Activated CD8-positive, alpha-beta memory T cell treated with anti-CD3 and anti-CD28 coated beads, Interleukin-2, amount 50 U/mL, for 48 hours (primary cell): ENCODE measurements at places on chromosomes 1 and 21.
A peak's percentile ranks its signal among the peaks of the same experiment; 100 is the strongest.

DNA sequence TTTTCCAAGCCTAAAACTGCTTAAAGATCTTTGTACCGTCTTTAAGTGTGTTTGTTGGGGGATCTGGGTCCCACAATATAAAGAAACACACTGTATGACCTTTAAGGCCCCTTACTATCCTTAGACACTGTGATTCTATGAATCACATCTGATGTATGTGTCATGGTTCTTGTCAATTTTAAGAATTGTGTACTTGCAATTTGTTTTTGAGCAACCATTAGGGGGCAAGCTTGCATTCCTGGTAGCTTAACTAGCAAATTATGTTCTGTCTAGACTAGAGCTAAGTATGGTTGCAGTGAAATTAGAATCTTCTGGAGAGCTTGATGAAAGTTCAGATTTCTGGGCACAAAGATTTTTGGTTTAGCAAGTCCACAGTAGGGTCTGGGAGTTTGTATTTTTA lies 219.5 kb downstream of the TPR start:
- no peak for DNase-seq

DNA sequence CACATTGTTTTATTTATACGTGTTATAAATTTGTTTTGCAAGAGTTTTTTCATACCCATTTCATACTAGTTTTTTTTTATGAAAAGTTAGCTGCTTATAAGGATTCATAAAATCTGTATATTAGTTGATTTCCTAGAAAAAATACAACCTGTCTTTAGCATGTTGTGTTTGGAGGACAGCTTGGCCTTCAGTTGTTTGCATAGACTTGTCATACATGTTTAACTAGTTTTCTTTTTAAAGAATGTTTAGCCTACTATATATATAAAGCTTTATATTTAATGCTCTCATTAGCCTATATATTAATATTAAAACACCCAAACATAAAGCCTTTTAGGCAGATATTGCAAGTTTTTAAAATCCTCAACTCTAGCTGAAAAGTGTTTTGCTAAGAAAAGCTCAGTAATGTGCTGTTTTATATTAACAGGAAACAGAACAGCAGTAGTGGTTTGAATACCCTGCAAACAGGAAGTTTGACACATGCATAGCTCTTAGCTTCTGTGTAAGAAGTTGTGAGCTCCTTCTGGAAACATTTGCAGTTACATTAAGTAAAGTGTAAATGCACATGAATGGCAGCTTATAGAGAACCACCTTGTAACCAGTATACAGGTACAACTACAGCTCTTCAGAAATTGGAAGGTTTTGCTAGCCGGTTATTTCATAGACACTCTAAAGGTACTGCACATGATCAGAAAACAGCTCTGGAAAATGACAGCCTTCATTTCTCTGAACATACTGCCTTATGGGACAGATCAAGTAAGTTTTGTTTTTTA lies at the start of gene PRKACB:
TSS of gene PRKACB (plus strand) at position 476 of the 770 bp plus-strand sequence. CDS start at position 567, 91 bp downstream.
- DNase-seq = no peak

DNA sequence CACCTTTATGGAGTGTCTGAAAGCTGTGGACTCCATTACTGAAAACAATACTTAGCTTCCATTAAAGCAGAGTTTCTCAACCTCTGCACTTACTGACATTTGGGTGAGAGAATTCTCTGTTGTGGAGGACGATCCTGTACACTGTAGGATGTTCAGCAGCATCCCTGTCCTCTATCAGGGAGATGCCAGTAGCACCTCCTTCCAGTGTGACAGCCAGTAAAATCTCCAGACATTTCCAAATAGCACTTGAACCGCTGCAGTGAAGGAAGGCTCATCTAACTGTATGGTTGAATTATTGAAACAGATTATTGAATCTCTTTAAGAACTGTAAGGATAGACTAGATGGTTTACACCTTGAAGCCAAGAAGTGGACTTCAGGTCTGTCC lies 3.1 kb downstream of the PRDM2 start:
- no peak for DNase-seq

- DNase-seq = no peak
Measured at GRCh38 chr1:231183639-231184590, 22.1 kb downstream of the TRIM67 start.

- DNase-seq = no peak
Measured at GRCh38 chr21:34619841-34620665, 5.1 kb upstream of the RCAN1 start.

DNA sequence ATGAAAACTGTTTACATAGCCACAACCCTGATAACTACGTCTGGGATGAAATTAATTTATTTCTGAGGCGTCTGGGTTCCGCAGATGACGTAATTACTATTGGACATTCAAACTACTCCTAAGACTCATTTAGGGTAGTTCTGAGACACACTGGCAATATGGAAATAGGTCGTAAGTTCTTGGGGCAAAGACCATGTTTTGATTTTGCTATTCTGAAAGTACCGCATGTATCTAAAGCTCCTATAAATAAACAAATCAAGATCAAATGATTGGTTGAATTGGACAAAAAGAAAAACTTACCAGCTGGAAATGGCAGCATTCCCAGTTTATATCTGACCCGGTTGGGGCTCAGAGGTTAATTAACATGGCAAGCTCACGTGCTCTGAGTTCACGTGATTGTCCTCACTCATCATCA lies 74.3 kb downstream of the DHRS3 start:
- DNase-seq = no peak

- no peak for DNase-seq
Measured at GRCh38 chr1:110648417-110648816, 26.3 kb downstream of the KCNA3 start.

- no peak for DNase-seq
Measured at GRCh38 chr1:81313289-81313688, 487.4 kb upstream of the ADGRL2 start.

- no peak for DNase-seq
Measured at GRCh38 chr1:21662426-21663247, 6.5 kb downstream of the RAP1GAP start.

DNA sequence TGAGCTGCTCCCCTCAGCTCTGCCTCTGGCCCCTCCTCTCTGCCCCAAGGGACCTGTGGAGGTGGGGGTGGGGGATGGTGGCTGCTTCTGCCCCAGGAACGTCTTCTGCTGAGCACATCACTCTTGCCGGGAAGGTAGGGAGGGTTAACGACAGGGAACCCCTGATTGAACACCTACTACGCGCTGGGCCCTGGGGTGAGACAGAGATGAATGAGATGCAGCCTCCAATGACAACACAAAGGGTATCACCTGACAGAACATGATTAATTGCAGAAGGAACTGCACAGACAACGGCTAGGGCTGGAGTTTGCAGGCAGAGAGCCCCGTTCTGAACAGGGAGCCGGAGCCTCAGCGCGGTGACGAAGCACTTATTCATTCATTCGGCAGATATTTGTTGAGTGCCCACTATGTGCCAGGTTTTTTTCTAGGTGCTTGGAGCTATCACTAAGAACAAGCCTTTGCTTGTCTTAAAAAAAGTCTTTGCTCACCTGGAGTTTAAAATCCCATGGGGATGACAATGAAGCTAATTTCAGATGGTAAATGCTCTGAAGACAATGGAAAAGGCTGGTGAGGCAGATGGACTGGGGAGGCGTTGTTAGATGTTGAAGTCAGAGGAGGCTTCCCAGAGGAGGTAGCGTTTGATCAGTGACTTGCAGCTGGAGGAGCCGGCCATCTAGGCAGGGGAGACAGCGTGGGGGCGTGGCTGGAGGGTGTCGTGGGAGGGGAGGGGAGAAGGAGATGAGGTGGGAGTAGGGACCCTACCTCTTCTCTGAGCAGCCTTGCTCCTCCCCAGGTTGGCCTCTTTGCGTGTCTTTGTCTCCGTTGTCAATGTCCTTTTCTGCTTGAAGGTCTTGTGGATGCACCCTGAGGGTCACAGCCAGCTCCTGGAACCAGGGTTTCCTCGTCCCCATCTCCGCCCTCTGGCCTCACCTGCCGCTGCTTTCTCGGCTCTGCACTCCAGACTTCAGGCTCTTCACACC lies 103.1 kb upstream of the CSF3R start:
- DNase-seq = no peak

- DNase-seq = no peak
Measured at GRCh38 chr1:222616525-222616924, 1.4 kb upstream of the MIA3 start.

DNA sequence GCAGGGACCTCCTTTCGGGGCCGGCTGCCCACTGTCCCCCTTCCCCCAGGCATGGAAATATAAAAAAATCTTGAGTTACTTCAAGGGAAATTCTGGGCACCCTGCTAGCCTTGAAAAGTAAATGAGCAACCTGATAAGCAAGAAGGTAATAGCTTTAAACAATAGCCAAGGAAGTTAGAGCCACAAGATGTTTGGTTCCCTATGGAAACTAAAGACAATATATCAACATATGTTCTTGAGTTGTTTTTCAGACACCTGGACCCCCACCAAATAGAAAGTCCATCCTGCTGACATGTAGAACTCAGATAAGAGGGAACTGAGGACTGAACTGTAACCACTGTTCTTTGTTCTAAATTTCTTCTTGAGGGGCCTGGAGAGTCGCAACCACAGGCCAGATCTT lies 19.3 kb upstream of the SLC35A3 start:
- DNase-seq = no peak

DNA sequence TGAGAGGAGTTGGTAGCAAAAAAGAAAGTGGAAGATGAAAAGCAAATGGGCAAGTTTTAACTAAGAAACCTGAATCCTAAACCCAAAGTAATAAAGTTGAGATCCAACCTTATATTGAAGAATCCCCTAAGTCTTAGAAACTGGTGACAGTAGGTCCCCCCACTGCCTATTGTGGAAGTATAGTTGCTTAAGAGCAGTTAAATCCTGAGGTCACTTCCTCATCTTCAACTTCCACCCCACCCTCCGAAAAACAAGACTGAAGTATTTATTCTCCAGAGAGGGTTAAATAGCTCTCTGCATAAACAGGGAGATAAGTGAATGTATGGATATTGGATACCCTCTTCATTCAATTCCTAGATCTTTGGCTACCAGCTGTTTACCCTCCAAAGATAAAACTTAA lies 3.3 kb upstream of the DSTYK start:
- no peak for DNase-seq

DNA sequence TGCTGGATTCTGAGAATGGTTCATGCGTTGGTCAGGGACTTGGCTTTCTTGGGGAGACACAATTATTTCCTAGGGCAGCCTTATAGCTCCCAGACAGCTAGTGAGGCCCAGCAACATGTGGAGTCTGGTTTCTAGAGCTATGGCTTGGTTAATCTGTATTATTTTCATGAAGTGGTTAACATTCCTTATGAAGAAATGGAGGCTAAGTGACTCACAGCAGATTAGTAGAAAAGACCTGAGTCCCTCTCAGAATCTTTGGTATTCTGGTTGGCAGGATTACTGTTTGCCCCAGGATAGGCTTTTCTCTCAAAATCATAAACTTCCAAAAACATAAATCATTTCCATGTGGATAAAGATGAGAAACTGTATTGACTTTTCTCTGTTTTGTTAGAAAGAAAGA lies 42.3 kb downstream of the DUSP10 start:
- no peak for DNase-seq

GRCh38 chr1:46172321-46172720 lies 2.6 kb upstream of the TSPAN1 start:
- DNase-seq = no peak

GRCh38 chr1:99702221-99702620 lies 56.3 kb downstream of the PALMD start:
- no peak for DNase-seq

- DNase-seq = no peak
Measured at GRCh38 chr1:234148350-234148749, 224.9 kb upstream of the COA6 start.

DNA sequence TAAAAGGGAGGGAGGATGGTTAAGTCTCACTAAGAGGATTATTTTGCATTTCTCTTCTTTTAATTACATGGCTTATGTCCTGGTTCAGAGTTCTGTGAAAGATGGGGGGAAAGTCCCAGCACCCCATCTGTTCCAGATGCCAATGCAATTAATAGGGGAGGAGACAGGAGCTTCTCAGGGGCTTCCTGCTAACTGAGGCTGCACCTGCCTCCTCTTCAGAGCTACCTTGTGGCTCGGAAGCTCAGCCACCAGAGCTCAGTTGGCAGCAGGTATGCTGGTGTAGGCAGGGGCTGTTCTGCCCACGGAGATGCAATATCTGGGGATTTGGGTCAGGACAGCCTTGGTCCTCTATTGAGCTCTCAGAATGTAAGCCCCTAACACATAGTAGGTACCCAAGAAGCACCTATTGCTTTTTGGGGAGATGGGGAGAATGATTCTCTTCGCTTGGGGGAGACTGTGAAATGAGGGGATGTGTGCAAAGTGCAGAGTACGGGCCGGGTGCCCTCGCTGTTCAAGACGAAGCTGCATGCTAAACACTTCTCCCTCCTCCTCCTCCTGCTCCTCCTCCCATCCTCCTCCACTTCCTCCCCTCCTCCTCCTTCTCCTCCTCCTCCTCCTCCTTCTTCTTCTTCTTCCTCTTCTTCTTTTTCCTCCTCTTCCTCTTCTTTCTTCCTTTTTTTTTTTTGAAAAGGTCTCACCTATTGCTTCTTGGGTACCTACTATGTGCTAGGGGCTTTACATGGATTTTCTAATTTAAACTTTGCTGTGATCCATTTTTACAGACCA lies 279.0 kb downstream of the PTPRU start:
- peak; percentile 18 for DNase-seq

DNA sequence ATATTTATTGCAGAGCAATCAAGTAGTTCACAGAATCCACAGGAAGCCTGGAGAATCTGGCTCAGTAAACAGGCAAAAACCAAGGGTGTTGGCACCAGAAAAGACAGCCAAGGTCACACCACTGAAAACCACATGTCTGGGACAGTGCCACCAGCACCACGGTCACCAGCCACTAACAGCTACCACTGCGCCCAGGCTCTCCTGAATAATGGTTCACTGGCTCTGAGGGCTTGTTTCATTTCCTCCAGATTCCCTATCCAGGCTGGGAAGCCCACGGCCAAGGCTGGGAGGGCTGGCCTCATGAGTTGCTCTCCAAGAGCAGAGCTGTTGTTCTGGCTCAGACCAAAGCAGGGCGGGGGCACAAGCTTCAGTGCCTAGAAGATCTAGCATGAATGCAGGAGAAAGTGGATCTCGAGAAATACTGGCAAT lies 54.5 kb upstream of the PTGFRN start:
- DNase-seq = no peak

DNA sequence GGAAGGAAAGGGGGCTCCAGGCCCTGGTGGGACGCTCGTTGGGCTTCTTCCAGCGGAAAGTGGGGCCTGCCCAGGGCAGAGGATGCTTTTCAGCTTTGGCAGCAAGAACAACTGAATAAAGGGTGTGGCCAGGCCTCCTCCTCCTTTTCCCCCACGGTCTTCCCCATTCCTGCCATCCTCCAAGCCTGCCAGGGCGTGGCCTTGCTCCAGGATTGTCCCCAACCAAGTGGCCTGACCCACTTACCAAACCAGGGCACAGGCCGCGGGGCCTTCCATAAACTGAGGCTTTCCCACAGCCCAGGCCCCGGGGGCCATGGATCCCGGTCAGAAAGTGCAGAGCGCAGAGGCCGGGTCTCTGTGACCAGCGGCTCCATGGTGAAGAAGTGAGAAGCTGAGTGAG lies 33.6 kb downstream of the CASZ1 start:
- no peak for DNase-seq

DNA sequence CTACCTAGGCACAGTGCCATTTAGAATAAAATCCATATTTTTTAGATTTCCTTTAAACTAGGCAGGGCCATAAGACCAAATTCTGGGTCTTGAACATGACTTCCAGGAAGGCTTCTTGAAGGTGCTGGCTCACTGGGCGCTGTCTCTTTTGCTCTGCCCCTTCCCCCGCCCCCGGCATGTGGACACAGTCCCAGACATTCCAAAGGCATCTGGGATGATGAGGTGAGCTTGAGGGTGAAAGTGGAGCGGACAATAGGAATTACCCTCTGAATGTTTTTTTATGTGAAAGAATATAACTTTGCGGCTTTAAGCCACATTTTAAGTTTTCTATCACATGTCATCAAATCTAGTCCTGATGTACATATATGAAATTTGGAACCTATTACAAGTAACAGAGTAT lies 29.4 kb downstream of the RWDD3 start:
- DNase-seq = no peak
